Islet precursor cell (in vitro differentiated cells): ENCODE measurements at places on chromosomes 5 and 9.

DNA sequence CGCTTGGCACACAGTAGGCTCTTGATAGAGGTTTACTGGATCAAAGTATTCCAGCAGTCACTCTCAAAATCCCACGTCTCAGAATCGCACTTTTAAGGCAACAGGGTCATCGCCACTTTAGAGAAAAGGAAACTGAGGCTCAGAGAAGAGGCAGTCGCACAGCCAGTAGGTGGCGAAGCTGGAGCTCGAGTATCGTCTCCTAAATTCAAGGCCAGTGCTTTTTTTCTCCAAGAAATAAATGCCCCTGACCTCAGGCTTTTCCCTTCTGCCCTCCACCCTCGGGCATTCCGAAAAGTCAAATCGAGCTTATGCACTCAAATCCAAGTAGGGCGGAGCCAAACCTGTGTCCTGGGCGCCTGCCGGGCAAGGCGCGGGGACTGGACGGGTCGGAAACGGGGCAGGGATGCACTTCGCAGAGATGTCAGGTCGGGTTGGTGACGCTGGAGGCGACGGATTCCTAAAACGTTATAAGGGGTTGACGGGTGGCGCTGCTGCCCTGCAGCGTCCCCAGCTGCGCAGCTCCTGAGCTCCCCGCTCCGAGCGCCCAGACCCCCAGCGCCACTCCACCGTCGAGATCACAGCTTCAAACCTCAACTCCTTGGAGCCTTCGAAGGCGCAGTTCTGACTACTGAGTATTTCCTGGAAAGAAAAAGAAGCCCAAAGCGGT lies 4.7 kb upstream of the FOXB2 start:
- DNase-seq = no peak

GRCh38 chr9:112104901-112105300 lies 70.2 kb downstream of the SUSD1 start:
- no peak for DNase-seq

- DNase-seq = no peak
These were observed 21.0 kb upstream of the PTPRD start for GRCh38 chr9:10633785-10634184.

GRCh38 chr9:111662576-111663300 lies 1.3 kb downstream of the GNG10 start:
- DNase-seq = no peak

- no peak for DNase-seq
These were observed 1126.4 kb upstream of the SEMA6A start for GRCh38 chr5:117701062-117701461.

- DNase-seq = no peak
These were observed 22.6 kb downstream of the OTULIN start for GRCh38 chr5:14687023-14687665.

GRCh38 chr9:129712634-129713401 lies 40.0 kb downstream of the PTGES start:
- no peak for DNase-seq

- DNase-seq = peak; percentile 91
These were observed 26.2 kb downstream of the WWC1 start for GRCh38 chr5:168317521-168318147.

DNA sequence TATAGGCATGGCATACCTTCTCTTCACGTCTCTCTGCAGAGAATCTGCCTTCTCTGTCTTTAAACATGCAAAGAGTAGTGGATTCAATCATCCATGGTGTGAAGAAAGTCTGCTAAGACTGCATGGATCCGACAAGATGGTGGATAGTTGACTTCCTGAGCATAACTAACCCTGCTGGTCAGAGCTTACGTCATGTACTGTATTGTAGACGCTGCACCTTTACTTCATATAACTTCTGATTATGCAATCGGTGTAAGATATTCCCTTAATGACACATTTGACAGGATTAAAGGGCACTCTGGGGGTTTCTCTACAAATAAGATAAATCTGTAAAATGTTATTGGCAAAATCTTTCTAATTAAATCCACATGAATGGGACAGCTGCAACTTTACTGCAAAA lies 240.3 kb upstream of the NREP start:
- DNase-seq = no peak

DNA sequence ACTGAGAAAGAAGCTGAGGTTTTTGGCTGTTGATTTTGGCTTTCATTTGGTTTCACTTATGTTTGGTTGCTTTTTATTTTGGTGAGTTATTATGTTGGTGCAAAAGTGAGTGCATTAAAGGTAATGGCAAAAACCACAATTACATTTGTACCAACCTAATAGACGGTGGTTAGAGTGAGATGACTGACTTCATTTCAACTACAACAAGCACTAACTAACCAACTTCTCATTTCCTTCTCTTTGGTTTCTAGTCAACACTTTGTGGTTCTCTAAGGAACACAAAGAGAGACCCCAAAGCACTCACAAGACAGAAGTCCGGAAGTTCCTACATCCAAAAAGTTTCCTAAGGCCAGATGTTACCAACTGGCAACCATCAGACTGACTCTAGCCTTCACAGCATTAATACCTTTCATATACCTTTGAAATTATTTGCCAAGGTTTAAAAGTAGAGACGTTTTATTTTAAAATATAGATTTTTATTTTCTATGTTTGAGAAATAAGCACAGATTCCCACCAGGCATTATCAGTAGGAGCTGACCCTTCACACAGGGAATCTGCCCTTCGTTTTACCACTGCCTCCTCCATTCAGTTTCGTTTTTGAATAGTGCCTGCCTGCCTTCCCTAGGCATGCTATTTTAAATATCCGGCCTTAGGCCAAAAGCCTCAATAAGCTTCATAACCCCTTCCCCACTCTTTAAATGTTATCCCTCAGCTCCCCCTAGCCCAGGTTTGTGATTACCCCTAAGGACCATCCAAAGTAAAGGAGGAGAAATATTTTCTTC lies 301.1 kb upstream of the PTGER4 start:
- no peak for DNase-seq

DNA sequence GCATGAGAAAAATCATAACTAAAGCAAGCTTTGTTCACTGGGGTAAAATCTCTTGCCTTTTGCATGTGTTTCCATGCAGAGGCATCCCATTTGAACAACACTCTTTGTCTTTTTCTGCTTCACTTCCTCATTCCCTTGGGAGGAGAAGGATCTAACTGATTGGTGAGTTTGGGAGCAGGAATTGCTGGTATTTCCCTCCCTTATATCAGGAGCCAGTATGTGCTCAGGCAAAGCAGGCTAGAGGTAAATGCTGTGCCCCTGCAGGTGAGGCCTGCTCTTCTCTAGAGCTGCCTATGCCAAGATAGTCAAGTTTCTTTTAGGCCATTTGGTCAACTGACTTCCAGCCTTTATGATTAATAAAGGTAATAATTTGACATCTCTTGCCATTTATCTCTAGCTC lies 179.9 kb downstream of the COX7C start:
- DNase-seq = peak; percentile 68

DNA sequence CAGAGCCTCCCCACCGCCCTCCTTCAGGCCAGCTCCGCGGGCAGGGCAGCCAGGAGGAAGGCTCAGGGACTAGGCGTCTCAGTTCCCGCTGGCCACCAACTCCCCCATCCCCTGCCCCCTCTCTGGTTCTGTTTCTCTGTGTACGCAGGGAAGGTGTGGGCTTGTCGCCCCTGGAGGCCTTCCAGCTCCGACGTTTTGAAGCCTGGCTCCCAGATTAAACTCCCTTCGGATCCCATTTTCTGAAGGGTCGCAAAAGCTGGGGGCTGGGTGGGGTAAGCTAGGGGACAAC lies 346 bp downstream of the ATOX1 start:
- peak; percentile 63 for DNase-seq

DNA sequence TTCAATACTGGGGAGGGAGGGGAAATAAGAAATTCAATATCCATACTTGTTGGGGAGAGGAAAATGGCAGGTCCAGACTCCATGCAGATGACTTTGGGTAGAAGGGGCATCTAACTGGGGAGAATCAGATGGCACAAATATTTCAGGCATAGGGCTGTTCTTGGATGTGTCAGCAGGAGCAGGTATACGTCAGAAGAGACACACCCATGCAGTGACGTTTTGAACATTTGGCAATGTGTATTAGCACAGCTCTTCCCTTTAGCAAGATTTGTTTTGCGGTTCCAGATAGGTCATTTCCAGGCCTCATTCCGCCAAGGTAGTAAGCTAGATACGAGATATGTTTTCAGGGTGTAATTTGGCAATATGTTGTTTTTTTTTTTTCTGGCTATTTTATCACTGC lies 187.2 kb upstream of the CDH10 start:
- no peak for DNase-seq

DNA sequence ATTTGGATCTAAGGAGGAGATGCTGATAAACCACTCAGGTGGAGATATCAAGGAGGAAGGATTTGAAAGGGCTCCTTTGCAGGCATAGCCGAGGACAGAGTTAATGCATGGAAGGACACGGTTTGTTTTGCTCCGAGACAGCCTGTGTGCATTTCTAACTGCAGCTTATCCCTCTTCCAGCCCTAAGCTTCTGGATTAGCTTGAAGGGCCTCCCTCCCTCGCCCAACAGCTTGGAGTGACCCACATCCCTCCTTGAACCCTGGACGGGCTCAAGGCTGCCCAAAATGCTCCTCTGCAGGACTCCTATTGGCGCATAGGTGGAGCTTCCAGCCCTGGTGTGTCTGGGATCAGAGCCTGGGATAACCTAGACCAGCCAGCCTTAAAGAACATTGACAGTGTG lies 66.7 kb downstream of the PPARGC1B start:
- no peak for DNase-seq

GRCh38 chr9:137479892-137480685 lies 21.0 kb upstream of the NSMF start:
- DNase-seq = no peak

- DNase-seq = peak; percentile 83
These were observed 63.5 kb downstream of the DUSP1 start for GRCh38 chr5:172707285-172708182.

DNA sequence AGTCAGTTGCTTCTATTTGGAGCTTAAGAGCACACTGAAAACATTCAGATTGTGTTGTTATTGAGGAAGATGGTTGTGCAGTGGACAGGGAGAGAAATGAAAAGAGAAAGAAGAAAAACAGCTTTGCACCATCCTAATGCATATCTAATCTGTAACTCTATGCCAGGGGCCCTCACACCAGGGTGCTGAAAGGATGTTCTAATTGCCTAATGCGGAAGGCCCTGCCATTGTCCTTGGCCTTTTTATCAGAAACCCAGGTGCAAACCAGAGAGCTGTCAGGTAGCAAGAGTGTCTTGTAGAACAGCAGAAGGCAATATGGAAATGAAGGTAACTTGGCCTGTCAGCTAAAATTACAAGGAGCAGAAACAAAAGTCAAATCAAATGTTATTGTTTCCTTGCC lies 384.5 kb upstream of the PIK3R1 start:
- no peak for DNase-seq

GRCh38 chr5:62574599-62574998 lies 4.0 kb upstream of the LRRC70 start:
- no peak for DNase-seq
